ENCODE measurements at places on chromosomes 1 and 21.

DNA sequence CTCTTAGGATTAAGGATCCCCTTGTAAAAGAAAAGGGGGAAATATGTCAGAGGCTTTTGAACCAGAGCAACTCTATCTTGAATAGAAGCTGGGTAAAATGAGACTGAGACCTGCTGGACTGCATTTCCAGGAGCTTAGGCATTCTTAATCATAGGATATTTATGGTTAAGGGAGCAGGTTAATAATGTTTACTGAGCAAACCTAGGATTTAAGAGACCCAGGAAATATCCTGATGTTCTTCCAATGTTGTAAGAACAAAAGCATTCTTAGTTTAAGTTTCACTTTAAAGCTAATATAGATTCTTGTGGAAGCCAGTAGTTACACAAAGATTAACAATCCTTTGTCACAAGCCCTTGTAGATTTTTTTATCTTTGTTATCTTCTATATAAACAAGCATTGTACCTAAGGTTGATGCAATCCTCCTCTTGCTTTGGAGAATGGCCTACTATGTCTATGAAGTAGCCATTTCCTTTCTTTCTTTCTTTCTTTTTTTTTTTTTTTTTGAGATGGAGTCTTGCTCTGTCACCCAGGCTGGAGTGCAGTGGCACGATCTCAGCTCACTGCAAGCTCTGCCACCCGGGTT is 570.2 kb upstream of the BEND5 start:
- no peak for DNase-seq

DNA sequence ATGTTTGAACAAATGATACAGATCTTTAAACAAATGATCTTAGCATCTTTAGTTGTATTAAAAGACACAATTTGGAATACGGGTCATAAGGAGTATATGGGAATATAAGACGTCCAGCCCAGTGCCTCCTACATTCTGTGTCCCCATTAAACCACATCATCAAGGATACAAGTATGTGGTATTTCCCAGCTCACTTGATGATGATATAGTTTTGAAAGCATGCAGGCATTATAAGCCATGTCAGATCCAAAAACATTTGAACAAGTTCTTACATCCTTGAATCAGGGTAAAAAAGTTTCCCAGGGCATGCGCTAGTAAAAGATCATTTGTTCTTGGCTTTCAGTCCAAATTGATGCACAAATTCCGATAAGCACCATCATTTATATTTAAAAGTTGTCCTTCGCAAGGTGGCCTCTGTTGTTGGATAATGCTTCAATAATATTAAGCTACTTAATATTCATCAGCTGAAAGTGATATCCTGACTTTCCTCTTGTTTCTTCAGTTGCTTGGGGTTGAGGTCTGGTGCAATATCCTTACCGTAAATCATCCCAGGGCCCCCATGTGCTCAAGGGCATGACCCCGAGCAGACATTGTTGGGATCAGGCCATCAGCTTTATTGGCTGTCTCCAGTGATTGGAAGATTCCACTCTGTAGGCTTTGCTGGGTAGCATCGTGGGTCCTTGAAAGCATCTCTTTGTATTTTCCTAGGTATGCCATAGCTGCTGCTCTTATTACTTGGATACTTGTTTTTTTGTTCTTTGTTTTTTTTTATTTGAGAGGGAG is 61.8 kb downstream of the CENPF start:
- no peak for DNase-seq

DNA sequence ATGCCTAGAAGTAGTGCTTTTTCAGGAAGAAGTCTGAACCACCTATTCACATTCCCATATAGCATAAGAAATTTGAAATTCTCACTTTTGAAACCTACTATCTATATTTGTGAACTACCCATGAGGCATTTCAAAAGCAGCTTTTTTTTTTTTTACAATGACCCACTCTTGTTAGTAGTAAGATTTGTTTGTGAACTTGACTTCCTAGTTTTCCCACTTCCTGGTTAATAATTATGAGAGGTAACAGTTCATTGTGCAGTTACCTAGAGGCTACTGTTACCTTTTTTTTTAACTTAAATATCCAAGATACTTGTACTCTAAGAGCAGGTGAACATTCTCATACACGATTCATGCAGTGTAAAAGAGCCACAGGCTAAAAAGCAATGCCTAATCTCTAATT is 371.7 kb upstream of the ADGRL2 start:
- DNase-seq: no peak

GRCh38 chr1:64878931-64879611 is 87.3 kb downstream of the JAK1 start:
- no peak for DNase-seq

- no peak for DNase-seq
Observed at GRCh38 chr1:173208146-173208545, 1.0 kb upstream of the TNFSF4 start.

- DNase-seq: no peak
Observed at GRCh38 chr1:240189386-240189989, 97.8 kb downstream of the FMN2 start.

GRCh38 chr1:59814180-59814900 is 409 bp upstream of the HOOK1 start:
- DNase-seq: peak; percentile 81

DNA sequence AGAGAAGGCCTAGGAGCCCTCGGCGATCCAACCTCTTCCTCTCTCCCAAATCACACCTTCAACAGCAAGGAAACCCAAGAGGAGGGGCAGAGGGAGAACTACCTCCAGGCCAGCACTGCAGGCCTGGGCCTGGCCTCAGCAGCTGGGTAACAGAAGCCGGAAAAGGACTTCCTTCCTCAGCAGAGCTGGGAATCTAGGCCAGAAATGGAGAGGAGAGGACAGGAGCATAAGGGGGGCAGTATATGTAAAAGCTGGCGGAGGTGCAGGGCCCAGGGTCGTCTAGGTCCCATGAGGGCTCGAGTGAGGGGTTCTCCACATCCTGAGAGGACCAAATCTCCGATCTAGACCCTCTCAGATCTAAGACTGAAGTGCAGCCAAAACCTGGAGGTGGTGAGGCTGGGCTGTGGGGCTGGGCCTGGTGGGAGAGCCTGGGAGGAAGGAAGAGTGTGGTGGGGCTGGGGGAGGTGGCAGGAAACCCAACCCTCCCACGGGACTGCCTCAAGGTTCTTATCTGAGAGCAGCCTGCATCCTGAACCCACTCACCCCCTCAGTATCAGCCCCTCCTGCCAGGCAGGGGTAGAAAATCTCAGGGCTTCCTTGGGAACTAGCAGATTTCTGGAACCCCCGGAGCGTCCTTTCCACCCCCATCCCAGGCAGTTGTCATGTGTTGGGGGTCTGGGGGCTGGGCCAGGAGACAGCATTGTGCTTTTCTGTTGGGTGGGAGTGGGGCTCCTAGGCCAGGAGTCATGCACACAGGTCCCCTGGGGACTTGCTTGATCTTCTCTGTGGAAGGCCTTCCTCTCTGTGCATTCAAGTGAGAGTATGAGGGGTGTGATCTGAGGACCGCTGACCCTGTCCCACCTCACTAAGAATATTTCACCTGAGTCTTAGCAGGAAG is 33.0 kb downstream of the PIK3C2B start:
- DNase-seq: peak; percentile 35

GRCh38 chr1:116748272-116748671 is 6.0 kb upstream of the CD2 start:
- peak; percentile 16 for DNase-seq

- DNase-seq: no peak
Observed at GRCh38 chr1:196467230-196467925, 140.9 kb downstream of the KCNT2 start.
